ENCODE measurements at places on chromosomes 6 and 20. TPM values are rescaled to one million over a fixed set of nuclear protein-coding genes. Genes with fewer than 3 reads are reported as not detected.
A peak's percentile ranks its signal among the peaks of the same experiment; 100 is the strongest.

The PPIL6 gene
- not detected for total RNA-seq

The SH3BGRL2 gene
- total RNA-seq: 69.2 TPM

DNA sequence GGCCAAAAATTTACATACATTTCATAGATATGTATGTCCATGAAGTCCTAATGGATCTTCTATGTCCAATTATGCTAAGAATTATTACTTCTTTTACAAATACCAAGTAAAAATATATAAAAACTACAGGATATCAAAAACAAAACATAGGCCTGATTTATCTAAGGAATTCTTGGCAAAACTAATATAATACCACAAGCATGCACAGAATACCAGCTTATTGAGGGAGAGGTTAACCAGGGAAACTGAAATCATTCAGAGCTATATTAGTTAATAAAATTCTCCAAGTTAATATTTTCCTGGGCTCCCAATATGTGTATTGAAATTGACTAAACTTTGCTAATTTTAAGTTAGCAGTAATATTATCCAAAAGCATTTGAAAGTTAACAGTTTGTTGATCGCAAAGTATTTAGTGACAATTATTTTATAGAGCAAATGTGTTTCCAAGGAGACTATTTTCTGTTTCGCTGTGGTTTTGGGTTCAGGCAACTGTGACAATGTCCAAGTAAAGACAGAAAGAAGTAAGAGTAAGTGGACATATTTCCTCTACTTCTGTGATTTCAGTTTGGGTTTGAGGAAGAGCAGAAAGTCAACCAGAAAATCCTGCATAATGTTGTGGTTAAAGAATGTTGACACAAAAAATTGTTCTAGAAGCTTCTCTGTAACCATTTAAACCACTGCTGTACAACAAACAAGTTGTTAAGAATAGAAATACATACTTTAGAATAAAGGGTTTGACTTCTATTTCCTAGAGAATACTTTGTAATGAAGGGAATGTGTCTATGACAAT, 167.4 kb downstream of the COL21A1 start:
- H3K4me1 ChIP-seq: no peaks in the 10 kb centered on the region
- no peak for DNase-seq
- no peak overlapping the region for H3K4me3 ChIP-seq
- H3K36me3 ChIP-seq: no peaks in the 10 kb centered on the region

DNA sequence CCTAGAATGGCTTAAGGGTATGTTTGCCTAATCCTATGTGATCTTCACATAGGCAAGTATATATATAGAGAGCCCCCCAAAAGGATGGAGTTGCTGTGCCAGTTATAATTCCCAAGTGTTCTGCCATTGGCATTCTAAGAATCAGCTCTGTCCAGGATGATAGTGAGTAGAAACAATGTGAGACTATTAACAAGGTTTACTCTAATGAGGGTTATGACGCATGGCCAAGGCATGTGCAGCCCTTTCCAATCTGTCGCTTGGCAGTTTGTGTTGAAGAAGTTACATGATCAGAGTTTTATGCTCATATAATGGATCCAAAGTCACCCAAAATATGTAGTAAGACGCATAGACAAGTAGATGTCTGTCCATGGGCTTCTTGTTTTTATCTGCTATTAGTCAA, 33.6 kb downstream of the VGLL2 start:
- H3K4me3 ChIP-seq: no peak overlapping the region
- no peak for DNase-seq
- no peaks in the 10 kb centered on the region for H3K27me3 ChIP-seq
- H3K4me1 ChIP-seq: no peaks in the 10 kb centered on the region

- H3K4me1 ChIP-seq: no peaks in the 10 kb centered on the region
- H3K27ac ChIP-seq: no peak overlapping the region
- H3K4me3 ChIP-seq: no peak overlapping the region
- H3K36me3 ChIP-seq: no peaks in the 10 kb centered on the region
- no peaks in the 10 kb centered on the region for H3K27me3 ChIP-seq
Measured at GRCh38 chr20:52012079-52012478, 179.5 kb downstream of the ZFP64 start.

- peak; percentile 78 for DNase-seq
- no peak overlapping the region for H3K27ac ChIP-seq
- H3K4me1 ChIP-seq: no peaks in the 10 kb centered on the region
- no peaks in the 10 kb centered on the region for H3K27me3 ChIP-seq
Measured at GRCh38 chr6:159151266-159151855, 17.8 kb upstream of the FNDC1 start.

DNA sequence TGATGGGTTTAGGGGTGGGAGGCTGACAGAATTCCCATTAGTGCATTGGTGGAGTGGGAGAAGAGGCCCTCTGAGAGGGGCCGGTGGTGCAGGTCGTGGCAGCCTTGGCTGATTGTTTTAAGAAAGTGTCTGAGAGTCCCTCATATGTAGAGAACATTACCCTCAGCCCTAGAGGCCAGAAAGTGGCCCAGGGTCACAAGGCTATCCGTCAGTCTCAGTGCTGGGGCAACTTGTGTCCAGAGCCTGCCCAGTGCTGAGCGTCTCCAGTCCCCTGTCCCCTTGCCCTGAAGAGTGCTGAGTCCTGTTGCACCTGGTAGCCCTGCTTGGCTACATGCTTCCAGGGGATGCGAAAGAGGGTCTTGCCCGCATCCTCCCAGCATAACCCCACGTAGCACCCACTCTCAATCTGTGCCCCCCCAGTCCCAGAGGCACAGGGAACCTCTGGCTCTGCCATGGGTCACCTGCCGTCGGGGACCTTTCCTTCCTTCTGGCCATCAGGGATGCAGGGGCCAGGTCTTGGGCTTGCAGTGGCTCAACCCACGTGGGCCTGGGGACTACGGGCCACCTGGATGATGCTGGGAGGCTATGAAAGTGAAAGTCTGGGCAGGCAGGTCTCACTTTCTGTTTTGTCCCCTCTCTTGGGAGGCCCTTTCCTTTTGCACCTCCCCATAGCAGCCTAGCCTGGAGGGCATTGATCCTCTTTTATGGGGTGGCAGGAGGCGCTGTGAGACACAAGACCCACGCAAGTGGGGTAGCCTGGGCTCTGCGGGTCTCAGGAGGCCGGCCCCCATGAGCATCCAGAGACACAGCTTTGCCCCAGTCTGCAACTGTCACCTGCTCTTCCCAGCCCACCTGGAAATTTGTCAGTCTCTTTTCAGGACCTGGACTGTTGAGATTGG, 12.2 kb downstream of the DUSP15 start:
- peaks cover 12% of the 10 kb centered on the region for H3K4me1 ChIP-seq
- H3K27ac ChIP-seq: no peak overlapping the region
- no peak overlapping the region for H3K4me3 ChIP-seq
- H3K36me3 ChIP-seq: no peaks in the 10 kb centered on the region
- no peaks in the 10 kb centered on the region for H3K27me3 ChIP-seq
- DNase-seq: peak; percentile 43

DNA sequence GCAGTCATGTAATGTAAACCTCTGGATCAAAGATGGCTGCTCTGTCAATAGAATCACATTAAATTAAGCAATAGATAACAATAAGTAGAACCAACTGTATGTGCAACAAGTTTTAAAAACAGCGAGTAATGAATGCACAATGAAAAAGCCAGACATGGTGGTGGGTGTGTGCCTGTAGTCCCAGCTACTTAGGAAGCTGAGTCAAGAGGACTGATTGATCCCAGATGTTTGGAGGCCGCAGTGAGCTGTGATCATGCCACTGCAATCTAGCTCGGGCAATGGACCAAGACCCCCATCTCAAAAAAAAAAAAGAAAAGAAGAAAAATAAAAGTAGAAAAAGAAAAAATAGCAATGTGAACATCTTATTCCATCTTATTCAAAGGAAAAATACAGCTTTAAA, 558.7 kb upstream of the MMS22L start:
- no peaks in the 10 kb centered on the region for H3K4me1 ChIP-seq
- no peak for DNase-seq
- no peak overlapping the region for H3K27ac ChIP-seq
- H3K36me3 ChIP-seq: no peaks in the 10 kb centered on the region

DNA sequence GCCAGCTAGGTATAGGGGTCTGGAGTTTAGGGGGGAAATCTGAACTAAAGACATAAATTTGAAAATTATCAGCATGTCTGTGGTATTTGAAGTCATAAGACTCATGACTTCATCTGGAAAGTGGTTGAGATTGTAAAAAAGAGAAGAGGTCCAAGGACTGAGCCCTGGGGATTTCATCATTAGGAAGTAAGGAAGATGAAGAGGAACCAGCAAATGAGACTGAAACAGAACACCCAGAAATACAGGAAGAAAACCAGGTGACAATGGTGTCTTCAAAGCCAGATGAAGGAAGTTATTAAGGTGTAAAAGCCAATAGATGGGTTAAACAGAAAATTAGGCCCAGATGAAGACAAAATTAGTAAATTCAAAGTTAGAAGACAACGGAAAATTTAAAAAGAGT, 49.1 kb upstream of the UBR2 start:
- H3K27me3 ChIP-seq: no peaks in the 10 kb centered on the region
- no peak for DNase-seq
- H3K4me1 ChIP-seq: no peaks in the 10 kb centered on the region
- no peaks in the 10 kb centered on the region for H3K36me3 ChIP-seq
- H3K27ac ChIP-seq: no peak overlapping the region
- H3K4me3 ChIP-seq: no peak overlapping the region

Data from Peyer's patch (tissue), 4 donors.